Stimulated activated CD8-positive, alpha-beta memory T cell treated with anti-CD3 and anti-CD28 coated beads, Interleukin-15, amount 100 ng/mL, for 4 hours (primary cell): ENCODE measurements at places on chromosomes 3 and 15.

- no peak for DNase-seq
These were observed 123.0 kb upstream of the SPRED1 start for GRCh38 chr15:38129531-38130204.

DNA sequence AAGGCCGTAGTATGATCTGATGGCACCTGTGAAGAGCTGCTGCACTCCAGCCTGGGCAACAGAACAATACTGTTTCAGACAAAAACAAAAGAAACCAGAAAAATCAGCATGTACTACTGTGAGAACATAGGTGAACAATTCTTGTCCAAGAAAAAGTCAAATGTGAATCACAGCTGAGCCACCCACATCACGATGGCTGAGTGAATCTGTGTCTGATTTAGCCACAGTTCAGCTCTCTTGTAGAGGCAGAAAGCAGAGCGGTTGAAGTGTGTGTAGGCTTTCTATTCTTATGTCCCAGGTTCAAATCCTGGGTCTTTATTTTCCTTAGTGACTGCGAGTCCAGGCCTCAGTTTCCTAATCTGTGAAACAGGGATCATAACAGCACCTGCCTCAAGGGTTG is 4.4 kb upstream of the FURIN start:
- DNase-seq = no peak

DNA sequence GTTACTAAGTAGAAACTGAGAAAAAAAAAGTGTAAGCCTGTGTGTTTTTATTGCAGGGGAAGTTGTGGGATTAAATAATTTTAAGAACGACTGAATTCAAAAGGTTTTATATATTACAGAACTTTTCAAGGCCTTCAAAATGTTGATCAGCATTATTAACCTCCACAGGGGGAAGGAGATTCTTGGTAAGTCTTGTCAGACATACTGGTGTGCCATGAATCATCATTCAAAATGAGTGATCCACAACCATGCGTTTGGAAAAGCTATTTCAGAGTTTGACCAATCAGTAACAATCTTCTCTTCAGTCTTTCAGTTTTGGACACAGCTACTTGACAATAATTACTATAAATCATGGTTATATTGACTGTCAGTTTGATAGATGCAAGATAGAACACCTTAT is 70.2 kb downstream of the ADAMTS9 start:
- DNase-seq = no peak

DNA sequence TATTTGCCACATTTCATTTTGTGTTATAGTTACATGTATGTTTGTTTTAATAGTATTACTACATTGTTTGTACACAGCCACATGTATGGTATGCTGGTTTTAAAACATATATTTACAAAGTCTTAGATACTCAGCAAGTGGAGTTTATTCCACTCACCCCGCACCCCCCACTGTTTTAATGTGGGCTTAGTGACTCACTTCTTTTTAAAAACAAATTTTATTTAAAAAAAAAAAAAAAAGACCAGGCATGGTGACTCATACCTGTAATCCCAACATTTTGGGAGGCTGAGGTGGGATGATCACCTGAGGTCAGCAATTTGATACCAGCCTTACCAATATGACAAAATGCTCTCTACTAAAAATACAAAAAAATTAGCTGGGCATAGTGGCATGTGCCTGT is 26.9 kb upstream of the TJP1 start:
- no peak for DNase-seq

DNA sequence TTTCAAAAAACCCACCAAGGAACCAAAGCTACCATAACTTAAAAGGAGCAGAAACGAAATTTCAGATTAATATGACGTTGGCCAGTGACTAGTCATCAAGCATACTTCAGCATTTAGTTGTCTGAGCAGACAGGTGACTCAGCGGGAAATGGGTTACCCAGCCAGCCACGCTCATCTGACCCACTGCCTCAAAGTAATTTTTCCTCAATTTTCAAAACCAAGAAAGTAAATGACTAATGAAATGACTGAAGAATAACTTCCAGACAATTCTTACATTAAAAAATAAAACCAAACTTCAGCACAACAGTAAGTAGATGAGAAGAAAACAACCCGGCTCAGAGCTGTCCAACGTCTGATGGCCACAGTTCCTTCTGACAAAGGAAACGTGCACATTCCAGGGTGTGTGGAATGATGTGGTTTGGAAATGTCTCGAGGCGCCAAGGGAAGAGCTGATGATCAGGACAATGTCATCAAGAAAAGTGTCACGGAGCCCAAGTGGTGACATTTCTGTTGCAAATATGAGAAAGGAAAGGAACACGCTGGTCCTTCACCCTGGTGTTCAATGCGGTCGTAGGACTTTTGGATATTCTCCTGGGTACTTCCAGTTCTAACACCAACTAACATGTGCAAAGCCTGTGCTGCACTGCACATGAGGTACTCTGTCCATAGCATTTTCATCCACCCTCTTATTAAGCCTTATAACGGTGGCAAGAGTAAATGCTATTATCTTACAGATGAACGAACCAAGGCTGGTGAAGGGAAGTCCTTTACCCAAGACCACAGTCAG is 79.1 kb downstream of the FOXP1 start:
- DNase-seq = no peak

DNA sequence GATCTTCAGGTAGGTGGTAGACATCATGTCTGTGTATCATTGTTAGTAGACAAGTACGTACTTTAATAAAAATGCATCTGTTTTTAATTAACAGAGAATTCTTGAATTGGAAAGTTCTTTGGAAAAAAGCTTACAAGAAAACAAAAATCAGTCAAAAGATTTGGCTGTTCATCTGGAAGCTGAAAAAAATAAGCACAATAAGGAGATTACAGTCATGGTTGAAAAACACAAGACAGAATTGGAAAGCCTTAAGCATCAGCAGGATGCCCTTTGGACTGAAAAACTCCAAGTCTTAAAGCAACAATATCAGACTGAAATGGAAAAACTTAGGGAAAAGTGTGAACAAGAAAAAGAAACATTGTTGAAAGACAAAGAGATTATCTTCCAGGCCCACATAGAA is 149.1 kb upstream of the LRRFIP2 start:
- no peak for DNase-seq

GRCh38 chr3:195251336-195252065 is 19.5 kb downstream of the XXYLT1 start:
- no peak for DNase-seq

GRCh38 chr3:40930131-40930538 is 269.2 kb upstream of the CTNNB1 start:
- DNase-seq = no peak

DNA sequence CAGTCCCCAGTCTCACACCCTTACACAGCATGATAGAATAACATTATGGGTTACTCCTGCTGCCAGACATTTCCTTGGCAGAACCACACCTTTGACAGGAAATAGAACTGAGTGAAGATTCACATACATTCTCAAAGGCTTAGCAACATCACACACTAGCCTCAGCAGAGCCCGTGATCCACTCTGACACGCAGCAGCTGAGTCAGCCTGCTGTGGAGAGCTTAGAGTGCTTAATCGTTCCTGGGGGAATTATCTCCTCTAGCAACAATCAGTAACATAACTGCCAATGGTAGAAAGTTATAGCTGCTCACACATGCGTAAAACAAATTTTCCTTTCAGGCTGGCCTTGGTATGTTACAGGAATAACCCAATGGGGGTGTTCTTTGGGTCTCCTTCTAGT is 382.1 kb downstream of the GAP43 start:
- DNase-seq = no peak

DNA sequence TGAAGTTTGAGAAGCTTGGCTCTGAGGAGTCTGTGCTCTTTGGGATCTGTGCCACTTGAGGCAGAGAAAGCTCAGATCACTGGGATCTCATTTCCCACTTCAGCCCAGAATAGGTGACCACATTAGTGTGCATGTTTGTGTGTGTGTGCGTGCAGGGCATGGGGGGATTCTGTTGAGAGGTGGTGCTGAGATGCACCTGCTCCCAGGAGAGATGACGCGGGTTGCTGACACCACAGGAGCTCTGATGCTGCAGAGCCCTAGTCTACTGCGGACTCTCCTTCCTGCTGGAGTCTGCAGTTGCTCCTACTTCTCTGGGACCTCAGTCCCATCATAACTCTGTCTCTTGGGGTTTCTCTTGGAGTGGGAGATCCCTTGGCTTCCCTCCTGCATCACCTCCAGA is 14.7 kb upstream of the CTXND1 start:
- DNase-seq = no peak

- no peak for DNase-seq
These were observed 331.1 kb downstream of the C3orf38 start for GRCh38 chr3:88480822-88481221.

GRCh38 chr15:81941479-81941878 is 104.3 kb downstream of the MEX3B start:
- no peak for DNase-seq

- DNase-seq = no peak
These were observed 34.3 kb downstream of the AMOTL2 start for GRCh38 chr3:134339913-134340312.

GRCh38 chr15:63046917-63047760 is 4.6 kb downstream of the TPM1 start:
- no peak for DNase-seq

DNA sequence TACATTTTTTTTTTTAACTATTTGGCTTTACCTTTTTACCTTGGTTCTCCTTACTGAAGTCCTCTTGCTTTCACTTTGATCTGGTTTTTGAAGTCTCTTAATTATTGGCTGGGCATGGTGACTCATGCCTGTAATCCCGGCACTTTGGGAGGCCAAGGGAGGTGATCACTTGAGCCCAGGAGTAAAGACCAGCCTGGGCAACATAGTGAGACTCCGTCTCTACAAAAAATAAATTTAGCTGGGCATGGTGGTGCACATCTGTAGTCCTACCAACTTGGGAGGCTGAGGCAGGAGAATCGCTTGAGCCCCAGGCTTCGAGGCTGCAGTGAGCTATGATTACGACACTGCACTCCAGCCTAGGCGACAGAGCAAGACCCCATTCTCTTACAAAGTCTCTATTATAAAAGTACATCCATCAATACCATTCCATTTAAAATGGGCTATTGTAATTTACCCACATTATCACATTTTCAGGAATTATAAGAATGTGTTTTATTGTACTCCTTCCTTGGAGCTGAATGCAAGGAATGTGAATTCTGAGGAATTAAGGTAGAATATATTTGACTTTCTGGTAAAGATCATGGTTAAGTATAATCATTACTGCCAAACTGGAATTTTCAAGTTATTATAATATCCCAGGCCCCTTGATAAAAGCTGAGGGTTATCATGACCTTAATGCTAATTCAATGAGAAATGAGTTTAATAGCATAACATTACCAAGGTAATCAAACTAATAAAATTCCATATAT is 49.0 kb downstream of the MSL2 start:
- DNase-seq = no peak

DNA sequence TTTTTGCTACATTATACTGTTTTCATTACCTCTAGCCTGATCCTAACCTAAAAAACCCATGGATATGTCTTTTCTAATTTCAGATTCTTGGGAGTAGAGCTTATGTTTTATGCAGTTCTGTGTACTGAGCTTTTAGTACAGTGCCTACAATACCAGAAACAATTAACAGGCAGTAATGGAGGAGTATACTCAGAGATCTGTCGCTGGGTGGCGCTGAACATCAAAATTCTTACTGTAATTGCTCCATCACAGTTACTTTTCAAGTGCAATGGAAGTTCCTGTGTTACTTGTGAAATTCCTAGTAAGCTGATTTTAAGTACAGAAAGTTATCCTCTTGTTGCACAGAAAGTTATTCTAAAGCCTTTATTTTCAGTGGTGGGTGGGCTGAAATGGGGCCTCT is 66.9 kb downstream of the RNF13 start:
- DNase-seq = no peak

GRCh38 chr15:50138391-50138790 is 19.4 kb upstream of the ATP8B4 start:
- DNase-seq = no peak

GRCh38 chr3:183824761-183825455 is 469 bp downstream of the MAP6D1 start:
- no peak for DNase-seq

- DNase-seq = no peak
These were observed 143.4 kb downstream of the WNT5A start for GRCh38 chr3:55343486-55344357.

- no peak for DNase-seq
These were observed 61.2 kb downstream of the CD200 start for GRCh38 chr3:112394003-112394640.

- no peak for DNase-seq
These were observed 16.8 kb downstream of the MEF2A start for GRCh38 chr15:99582508-99582960.

DNA sequence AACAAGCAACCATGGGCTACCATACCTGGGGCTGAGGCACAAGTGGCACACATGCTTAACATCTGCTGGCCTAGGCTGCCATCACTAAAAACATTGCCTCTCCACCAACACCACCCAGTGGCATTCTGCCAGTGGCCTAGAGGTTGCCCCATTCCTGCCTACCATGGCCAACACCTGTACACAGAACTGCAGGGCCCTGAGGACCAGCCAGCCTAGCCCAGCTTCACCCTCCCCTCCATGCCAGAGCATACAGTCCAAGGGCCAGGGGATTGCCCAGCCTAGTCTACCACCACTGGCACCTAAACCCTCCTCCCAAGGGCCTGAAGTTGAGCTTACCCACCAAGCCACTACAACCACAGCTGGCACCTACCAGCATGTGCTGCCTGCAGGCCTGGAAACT is 35.3 kb downstream of the NEK10 start:
- no peak for DNase-seq

- no peak for DNase-seq
These were observed 14.4 kb downstream of the POLR2M start for GRCh38 chr15:57720867-57721266.

GRCh38 chr3:4794331-4794730 is 184.9 kb upstream of the BHLHE40 start:
- DNase-seq = no peak

- no peak for DNase-seq
These were observed 40.8 kb upstream of the LRTM1 start for GRCh38 chr3:54968546-54969172.

- no peak for DNase-seq
These were observed 89.2 kb upstream of the SNRPA1 start for GRCh38 chr15:101384276-101384675.

DNA sequence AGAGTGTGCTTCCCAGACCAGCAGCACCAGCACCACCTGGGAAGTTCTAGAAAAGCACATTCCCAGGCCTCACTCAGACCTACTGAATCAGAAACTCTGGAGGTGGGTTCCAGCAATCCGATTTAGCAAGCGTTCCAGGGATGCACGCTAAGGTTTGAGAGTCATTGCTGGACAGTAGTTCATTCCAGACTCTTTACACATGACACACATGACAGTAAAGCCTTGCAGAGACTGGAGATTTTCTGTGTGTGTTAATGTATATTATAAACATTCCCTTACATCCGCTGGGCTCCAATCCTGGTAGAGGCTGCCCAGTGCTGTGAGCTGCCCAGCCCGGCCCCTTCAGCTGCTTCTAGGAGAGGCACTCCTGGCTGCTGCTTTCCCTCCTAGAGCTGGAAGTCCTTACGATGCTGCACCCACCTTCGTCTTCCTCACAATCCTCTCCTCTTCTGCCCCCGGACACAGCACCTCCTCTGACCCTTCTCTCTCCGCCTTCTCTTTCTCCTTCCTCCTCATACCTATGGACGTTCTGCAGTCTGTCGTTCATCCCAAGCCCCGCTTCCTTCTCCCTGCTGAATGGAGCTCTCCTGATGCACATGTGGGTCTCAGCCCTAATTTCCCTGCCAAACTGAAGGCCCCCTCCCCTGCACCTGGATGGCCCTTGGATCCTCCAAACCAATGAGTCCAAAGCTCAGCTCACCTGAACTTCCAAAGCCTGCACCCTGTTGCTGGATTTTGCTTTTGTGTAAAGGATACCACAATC is 44.4 kb downstream of the ITGA11 start:
- no peak for DNase-seq

GRCh38 chr3:39147711-39148434 is 5.5 kb downstream of the CSRNP1 start:
- DNase-seq = no peak

GRCh38 chr3:195769551-195769950 is 42.2 kb downstream of the MUC4 start:
- no peak for DNase-seq
